Stimulated activated CD4-positive, alpha-beta T cell treated with anti-CD3 and anti-CD28 coated beads, Interleukin-4, amount 100 ng/mL, for 4 hours (primary cell): ENCODE measurements at places on chromosomes 11 and 22.
A peak's percentile ranks its signal among the peaks of the same experiment; 100 is the strongest.

DNA sequence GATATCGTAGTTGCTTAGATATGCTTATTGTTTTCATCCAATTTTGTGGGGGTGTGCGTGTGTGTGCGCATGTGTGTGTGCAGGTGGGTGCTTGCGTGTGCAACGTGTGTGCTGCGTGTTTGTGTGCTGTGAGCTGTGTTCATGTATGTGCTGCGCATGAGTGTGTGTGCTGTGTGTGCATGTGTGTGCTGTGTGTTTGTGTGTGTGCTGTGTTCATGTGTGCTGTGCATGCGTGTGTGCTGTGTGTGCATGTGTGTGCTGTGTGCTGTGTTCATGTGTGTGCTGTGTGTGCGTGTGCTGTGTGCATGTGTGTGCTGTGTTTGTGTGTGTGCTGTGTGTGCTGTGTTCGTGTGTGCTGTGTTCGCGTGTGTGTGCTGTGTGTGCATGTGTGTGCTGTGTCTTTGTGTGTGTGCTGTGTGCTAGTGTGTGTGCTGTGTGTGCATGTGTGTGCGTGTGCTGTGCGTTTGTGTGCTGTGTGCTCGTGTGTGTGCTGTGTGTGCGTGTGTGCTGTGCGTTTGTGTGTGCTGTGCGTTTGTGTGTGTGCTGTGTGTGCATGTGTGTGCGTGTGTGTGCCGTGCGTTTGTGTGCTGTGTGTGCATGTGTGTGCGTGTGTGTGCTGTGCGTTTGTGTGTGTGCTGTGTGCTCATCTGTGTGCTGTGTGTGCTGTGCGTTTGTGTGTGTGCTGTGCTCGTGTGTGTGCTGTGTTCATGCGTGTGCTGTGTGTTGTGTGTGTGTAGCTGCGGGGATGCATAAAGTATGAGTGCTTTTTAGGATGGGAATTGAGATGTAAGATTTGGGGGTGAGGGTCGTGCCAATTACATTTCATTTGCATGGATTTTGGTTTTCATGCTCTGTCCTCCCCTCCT lies 7.6 kb downstream of the IGF2 start:
- no peak for DNase-seq

- no peak for DNase-seq
Observed at GRCh38 chr22:29003975-29004646, 57.5 kb downstream of the C22orf31 start.

DNA sequence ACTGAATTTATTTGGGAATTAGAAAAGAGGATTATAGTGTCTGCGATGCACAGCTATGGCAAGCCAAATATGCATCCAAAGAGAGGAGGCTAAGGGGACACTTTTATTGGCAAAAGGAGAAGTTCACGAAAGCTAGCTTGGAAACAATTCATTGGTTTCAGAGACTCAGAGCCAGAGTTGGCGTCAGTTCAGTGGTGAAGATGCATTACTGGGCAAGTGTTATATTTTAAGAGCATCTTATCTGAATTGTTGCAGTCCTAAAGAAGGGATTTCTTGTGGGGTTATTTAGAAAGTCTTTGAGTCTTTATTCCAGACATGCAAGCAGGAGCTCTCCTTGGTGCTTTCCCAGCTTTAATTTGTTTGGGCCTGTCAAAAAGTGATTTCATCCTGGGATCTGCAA lies 15.0 kb downstream of the CLDN5 start:
- no peak for DNase-seq

DNA sequence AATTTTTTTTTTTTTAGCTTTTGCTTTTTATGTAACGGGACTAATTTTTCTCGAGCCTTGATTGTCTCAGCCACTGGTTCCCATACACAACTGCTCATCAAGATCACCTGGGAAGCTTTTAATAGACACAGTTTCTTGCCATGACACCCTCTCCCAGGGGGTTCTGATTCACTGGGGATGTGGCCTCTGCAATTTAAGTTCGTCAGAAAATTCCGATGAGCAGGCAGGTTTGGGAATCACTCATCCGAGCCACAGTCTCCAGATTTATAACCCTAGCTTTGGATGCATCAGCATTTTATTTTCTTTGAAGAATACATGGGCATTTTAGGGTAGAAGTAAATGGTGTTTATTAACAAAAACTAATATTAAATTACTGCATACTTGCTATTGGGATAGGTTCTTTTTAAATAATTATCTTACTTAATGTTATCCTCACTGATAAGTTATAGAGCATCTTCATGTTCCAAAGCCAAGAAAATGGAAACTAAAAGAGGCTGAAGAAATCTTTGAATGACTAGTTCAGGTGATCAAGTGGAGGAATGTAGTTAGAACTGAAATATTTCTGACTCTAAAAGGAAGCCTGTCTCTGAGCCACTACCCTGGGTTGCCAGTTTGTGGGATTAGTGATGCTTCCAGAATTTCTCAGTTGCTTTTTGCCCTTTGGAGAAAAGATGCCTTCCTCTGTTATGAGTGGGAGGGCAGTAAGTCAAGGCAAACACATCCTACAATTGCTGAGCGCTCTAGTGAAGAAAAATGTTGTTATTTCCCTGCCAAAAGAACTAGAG lies 319.0 kb downstream of the DDX10 start:
- no peak for DNase-seq

- DNase-seq: peak; percentile 41
Observed at GRCh38 chr11:69915501-69916250, 96.5 kb upstream of the FGF3 start.

- no peak for DNase-seq
Observed at GRCh38 chr22:26194313-26194712, 25.1 kb downstream of the SEZ6L start.

DNA sequence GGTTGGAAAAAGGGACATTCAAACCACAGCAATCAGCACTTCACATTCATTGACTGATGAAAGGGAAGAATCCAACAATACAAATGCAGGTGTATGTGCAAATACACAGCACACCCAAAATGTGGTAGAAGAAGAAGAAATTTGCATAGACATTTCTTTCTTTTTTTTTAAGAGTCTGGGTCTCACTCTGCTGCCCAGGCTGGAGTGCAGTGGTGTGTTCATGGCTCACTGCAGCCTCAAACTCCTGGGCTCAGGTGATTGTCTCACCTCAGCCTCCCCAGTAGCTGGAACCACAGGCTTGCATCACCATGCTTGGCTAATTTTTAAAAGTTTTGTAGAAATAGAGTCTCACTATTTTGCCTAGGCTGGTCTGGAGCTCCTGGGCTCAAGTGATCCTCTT lies 21.9 kb downstream of the CARS1 start:
- DNase-seq: no peak

- DNase-seq: no peak
Observed at GRCh38 chr11:77259641-77260040, 41.8 kb downstream of the GDPD4 start.

- no peak for DNase-seq
Observed at GRCh38 chr11:62896049-62896448, 15.4 kb downstream of the SLC3A2 start.

DNA sequence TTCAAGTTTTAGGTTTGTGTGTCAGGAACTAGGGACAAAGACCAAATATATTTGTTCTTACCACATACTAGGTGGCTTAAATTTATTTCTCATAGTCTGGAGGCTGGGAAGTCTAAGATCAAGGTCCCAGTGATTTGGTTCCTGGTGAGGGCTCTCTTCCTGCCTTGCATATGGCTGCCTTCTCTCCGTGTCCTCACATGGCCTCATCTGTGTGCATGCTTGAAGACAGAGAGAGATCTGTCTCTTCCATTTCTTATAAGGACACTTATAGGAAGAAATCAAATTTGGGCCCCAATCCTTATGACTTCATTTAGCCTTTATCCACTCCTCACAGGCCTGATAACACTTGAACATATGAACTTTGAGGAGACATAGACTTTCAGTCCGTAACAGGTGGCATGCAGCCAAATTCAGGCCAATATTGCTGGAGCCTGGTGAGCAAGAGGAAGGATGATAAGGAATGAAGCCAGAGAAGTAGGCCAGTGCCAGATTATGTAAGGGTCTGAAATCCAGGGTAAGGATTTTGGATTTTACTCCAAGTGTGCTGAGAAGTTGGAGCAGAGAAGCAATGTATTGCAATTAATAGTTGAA lies 35.1 kb downstream of the TTC17 start:
- no peak for DNase-seq

DNA sequence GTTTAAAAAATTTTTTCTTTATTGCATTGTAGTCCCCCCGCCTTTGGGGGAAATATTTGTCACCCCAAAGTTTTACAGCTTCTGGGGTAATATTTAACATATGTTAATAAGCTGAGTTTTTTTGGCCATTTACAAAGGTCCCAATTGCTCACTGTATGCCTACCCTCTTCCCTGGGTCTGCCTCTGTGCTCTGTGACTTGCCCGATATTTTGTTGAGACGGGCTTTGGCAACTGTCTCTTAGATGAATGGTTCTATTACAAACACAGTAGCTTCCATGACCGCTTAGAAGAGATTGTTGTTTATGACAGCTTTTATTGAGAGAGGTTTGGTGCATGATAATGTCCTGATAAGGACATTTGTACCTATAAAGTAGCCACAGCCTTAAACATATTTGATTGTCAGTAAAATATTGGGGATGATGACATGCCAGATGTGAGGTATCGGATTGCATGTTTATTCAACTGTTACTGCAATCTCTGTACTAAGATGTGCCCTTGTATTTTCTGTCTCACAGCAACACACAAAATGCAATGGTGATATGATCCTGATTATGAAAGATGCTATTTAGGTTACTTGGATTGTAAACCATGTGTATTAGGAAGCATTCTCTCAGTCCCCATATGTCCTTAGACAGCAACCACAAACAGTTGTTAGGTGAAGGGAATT lies 103.1 kb downstream of the TEAD1 start:
- DNase-seq: no peak

GRCh38 chr11:8917157-8917825 lies 6.3 kb downstream of the AKIP1 start:
- DNase-seq: no peak

GRCh38 chr11:6742260-6742659 lies 29.5 kb downstream of the OR2AG2 start:
- no peak for DNase-seq

- no peak for DNase-seq
Observed at GRCh38 chr11:11622772-11623171, 967 bp upstream of the GALNT18 start.

GRCh38 chr11:57485217-57485990 lies 25.1 kb downstream of the RTN4RL2 start:
- no peak for DNase-seq

GRCh38 chr11:113871336-113871735 lies 4.0 kb downstream of the USP28 start:
- no peak for DNase-seq

GRCh38 chr11:83220260-83220659 lies 26.7 kb downstream of the ANKRD42 start:
- no peak for DNase-seq

- no peak for DNase-seq
Observed at GRCh38 chr22:27075891-27076290, 418.5 kb downstream of the MIAT start.

- DNase-seq: no peak
Observed at GRCh38 chr22:39712751-39713525, 142.4 kb downstream of the CACNA1I start.

- no peak for DNase-seq
Observed at GRCh38 chr11:44446366-44446762, 119.1 kb upstream of the CD82 start.

- no peak for DNase-seq
Observed at GRCh38 chr11:102630598-102631448, 5.7 kb upstream of the MMP20 start.

- no peak for DNase-seq
Observed at GRCh38 chr22:23532731-23533130, 47.4 kb downstream of the IGLL1 start.

DNA sequence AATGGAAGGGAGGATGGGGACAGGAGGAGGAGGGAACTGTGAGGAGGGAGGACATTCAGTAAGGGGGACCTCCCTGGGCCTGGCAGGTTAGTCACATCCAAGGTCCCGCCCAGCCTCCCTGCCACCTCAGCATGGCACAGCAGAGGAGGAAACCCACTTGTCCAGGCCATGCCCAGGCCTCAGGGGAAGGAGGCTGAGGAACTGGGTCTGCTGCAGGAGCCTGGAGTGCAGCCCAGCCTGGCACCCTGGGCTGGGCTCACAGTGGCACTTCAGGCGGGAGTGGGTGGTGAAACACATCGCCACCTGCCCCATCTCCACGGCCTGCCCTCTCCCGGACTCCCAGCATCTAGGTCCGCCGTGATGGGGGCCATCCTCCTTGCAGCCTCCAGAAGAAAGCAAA lies 17.2 kb upstream of the KLHL35 start:
- DNase-seq: no peak

DNA sequence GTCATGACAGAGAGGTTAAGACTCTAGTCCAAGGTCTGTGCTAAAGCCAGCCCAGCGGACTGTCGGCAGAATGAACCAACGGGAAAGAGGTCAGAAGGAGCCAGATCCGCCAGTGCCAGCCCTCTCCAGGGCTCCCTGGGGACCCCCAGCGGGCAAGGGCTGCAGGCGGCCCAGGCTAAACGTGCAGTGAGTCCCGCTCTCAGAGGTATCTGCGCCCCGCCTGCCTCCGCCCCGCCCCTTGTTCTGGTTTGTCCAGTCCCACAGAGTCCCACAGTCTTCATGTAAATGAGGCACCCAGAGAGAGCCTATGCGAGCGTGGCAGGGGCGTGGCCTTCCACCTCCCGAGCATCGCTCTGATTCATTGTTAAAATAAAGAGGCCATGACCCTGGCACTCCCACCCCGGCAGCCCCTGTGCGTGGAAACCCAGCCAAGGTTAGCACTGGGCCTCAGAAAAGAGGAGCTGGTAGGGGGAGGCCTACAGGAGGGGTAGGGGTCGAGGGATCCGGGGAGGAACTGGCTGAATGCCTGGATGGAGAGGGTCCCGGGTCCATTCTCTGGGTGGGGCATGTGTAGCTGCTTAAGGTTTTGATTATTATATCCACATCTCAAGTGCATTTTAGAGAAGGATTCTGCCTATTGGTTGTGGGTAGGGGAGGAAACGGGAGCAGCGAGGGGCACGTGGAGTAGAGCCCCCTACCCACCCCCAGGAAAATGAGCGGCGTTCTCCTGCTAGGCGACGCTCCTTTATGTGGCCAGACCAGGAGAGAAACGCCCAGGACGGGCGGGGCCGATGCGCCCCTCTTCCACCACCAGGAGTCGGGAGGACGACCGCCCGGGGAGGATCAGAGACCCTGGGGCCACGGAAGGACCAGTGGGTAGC lies at the start of gene TRIOBP:
Gene TRIOBP (plus strand): TSS at position 392 of the 881 bp plus-strand sequence. CDS start 4,318 bp downstream, outside the sequence.
- peak; percentile 77 for DNase-seq

DNA sequence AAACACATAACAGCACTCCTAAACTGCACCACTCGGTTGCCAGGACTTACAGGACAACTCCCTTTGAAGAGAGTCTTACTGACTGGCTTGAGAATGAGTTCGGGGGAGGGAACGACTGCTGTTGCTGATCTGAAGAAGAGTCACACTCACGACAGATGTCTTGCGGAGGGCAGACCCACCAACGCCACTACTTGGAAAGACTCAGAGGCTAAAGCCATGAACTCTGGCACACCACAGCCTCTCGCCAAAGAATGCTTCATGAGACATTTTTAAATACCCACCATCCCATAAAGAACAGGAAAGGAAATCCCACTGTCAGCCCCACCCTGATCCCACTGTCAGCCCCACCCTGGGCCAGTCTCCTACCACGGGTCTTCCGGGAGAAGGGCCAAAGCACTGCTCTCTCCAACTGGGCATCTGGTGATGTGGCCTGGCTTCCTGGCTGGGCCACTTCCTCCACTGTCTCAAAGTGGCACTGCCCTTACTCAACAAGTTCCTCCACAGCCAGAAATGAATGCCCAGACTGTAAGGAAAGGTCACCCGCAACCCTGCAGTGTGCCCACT lies 73.6 kb downstream of the MICAL3 start:
- DNase-seq: no peak

- peak; percentile 41 for DNase-seq
Observed at GRCh38 chr11:2898366-2899079, 12.9 kb upstream of the CDKN1C start.

GRCh38 chr11:99019696-99020095 lies 1.1 kb upstream of the CNTN5 start:
- DNase-seq: no peak

GRCh38 chr11:86337227-86337626 lies 35.2 kb downstream of the HIKESHI start:
- no peak for DNase-seq
